ENCODE measurements at places on chromosomes 5 and 9.
A peak's percentile ranks its signal among the peaks of the same experiment; 100 is the strongest.

DNA sequence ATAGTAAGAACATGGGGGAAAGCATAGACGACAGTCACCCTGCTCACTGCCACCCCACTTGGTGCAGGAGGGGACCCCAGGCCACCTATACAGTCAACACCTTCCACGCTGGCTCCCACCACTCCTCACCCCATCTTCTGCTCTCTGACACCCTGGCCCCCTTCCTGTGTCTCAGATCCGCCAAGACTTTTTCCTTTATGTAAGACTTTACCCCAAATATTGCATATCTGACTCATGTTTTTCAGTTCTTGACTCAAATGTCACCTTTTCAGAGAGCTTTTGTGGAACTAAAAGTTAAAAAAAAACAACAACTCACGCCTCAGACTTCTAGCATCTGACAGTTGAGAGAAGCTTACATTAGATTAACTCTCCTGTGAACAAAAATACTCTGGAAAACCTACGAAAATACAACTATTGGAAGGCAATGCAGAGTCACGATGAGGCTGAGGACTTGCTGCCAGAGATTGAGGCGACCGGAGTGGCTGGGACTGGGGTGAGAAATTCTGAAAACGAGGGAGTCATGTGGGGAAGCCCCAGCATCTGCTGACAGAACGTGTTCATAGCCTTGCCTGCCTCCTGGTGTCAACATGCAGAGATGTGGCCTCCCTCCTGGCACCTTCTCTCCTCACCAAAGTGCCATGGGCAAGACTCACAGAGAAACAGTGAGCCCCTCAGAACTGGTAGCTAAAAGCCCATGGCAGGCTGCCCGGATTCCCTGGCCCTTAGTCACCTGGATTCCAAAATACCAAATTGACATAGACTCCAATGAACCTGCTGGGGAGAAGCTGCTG lies 22.4 kb upstream of the FCN2 start:
- DNase-seq = peak; percentile 5

DNA sequence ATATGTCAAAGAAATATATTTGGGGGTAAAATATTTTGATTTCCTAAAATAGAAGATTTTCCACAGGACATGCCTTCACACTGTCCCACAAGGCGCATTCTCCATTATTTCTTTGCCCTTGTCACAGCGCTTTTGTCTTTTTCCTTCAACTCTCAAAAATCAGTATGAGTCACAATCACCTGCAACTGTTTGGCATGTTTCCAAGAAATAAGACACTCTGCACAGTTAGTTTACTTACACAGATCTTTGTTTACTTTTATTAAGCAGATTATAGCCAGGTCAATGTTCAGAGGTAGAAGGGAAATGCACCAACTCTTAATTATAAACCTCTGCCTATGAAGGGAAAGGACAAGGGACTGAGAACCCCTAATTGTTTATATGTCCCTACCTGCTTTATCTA lies 9.5 kb downstream of the CEMIP2 start:
- DNase-seq = no peak

GRCh38 chr5:5531371-5531770 lies 108.9 kb downstream of the ICE1 start:
- no peak for DNase-seq

DNA sequence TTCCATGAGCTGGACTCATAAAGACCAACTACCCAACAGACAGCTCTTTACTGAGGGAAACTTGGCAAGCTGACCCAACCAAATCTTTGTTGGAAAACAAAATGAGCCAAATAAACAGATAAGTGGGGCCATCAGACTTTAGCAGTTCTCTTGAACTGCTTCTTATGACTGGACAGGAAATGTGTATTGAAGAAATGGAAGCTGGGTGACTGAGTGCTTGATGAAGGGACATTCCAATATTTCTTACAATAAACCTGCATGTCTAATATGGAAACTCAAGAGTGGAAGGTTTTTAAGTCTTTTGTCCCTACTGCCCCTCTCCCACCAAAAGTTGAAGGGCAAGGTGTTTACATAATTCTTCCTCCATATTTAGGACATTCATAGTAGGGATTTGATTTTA lies 218.8 kb upstream of the NR4A3 start:
- no peak for DNase-seq

- DNase-seq = no peak
These were observed 45.5 kb downstream of the TENT4A start for GRCh38 chr5:6758706-6759105.

DNA sequence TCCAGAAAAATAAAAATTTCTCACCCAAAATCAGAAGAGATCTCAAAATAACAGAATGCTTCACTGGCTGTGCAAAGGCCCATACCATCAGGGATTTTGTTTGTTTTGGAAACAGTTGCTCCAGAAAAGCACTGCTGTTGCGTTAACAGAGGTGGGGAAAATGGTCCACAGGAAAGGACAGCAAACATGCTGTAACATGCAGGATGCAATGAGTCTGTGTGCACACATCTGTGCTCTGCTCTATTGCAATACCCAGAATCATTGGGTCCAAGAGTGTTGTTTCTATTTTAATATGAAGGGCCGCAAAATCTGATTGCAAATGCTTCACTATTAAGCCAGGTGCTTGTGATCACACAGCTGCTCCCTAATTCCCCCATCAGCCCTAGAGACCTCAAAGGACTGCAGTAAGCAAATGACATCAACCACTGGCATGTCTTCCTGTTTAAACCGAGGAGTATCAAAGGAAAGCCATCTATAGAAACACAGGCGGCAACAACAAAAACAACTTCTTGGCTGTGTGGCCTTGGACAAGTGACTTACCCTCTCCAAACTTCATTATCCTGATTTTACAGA lies 141.0 kb downstream of the DCP2 start:
- DNase-seq = no peak

DNA sequence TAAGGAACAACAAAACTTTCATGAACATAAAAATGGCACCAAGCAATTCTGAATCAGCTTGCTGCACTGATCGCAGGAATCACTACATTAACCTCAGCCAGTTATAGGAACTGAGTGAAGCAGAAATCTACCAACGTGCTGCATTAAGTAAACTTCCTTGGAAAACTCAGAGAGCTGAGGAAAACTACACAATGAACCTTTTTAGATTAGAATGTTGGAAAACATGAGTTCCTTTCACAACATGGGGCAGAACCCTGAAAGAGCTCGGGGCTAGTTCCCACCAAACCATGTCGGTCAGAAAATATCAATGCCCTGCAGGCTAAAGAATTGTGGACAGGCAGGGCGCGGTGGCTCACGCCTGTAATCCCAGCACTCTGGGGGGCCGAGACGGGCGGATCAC lies 19.4 kb downstream of the ALDH7A1 start:
- DNase-seq = no peak

GRCh38 chr5:165837286-165837685 lies 2331.9 kb downstream of the MAT2B start:
- DNase-seq = no peak

DNA sequence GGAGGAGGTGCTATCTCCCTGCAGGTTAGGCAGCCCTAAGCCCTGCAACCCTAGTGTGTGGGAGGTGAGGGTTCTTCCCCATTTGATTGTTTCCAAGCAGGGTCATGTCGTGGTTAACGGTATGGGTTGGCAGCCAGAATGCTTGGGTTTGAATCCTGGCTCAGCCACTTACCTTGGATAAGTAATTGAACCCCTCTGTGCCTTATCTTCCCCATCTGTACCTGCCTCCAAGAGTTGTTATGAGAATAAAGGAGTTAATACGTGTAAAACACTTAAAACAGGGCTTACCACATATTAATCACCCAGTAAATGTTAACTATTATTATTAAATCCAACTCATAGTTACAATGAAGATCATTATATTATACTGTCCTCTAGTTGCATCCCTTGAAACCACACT lies 52.2 kb upstream of the SPATA31E1 start:
- no peak for DNase-seq

DNA sequence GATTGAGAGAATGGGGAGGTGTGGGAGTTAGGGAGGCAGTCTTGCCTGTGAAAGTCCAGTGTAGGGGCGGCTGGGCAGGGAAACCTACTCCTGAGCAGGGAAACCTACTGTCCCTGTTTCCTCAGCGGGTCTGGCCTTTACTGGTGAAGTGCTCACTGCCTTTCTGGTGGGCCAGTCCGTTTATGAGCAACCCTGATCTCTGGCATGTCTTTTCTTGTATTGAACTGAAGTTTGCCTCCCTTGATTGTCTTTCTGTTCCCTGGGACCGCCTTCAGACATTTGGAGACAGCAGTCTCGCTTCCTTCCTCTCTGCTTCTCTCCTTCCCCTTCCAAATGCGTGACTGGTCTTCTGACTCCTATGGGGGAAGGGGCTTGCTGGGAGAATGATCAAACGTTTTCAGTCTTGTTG lies 2.9 kb downstream of the SNX18 start:
- DNase-seq = no peak

DNA sequence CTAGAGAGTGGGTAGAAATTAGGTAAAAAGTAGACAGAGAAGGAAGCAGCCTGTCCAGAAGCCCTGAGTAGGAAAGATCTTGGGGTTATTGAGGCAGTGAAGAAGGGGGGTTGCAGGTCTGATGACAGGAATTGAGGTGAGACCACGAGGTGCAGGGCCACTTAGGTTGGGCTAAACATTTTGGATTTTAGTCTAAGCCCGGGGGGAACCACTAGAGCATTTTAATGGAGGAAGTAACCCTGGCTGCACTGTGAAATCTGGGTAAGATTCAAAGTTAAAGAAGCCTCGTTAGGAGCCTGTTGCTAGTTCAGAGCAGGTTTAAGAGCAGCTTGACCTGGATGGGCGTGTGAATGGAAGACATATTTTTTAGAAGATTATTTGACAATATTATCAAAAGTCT lies 38.3 kb downstream of the MAP3K1 start:
- no peak for DNase-seq

DNA sequence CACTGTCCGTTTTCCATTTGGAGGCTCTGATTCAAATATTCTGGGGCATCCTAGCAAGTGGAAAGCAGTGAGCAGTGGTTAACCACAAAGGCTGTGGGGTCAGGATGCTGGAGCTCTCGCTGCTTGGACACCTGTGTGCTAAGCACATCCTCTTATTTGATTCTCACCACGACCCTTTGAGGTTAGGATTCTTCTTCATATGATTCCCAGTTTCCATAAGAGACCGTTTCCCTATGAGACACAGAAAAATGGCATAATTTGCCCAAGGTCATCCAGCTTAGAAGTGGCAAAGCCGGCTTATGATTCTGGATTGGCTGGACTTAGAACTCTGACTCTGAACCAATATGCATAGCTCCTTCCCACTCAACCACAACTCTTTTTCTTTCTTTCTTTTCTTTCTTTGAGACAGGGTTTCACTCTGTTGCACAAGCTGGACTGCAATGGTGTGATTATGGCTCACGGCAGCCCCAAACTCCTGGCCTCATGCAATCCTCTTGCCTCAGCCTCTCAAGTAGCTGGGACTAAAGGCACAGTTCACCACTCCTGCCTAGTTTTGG lies 207.7 kb downstream of the TTLL11 start:
- no peak for DNase-seq

DNA sequence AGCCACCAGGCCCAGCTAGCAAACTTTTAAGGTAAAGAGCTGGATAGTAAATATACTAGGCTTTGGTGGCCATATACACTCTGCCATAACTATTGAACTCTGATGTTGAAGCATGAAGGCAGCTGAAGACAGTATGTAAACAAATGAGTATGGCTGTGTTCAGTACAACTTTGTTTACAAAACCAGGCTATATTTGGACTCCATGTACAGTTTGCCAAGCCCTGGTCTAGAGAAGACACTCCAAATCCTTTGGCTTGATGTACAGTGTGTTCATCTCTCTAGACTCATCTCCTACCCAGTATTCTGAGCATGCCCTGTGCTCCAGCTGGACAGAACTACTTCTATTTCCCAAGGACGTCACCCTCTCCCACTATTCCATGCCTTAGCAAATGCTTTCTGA lies 54.3 kb upstream of the MEGF10 start:
- DNase-seq = no peak

DNA sequence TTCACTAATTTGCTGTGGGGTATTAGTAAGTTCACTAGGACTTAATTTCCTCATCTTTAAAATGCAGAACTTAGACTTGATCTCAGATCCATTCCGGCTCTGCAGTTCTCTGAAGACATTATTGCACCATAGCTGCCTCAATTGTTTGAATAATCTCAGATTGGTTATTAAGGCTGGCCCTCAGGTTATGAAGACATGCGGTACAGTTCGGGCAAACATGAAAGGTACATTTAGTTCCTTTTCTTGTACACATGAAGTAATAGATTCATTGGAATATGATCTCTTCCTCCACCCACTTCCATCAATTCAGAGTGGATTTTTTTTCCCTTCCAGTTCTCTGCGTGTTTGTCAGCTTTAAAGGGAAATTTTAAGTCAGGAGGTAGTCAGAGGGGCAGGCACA lies 28.0 kb downstream of the ATP6V0E1 start:
- no peak for DNase-seq

DNA sequence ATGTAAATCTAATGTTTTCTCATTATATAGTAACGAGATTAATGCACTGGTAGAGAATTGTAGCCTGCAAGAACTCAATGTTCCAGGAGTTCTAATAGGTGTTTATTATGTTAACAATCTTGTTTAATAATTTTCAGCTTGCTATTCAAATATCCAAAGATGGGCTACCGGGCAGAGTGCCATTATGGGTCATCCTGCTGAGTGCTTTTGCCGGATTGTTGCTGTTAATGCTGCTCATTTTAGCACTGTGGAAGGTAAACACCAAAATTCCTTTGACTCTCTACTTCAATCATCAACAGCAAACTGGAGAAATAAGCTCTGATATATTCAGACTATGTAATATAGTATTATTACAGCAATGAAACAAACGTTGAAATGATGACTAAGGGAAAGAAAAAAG lies 41.9 kb upstream of the ITGA2 start:
- DNase-seq = no peak

- no peak for DNase-seq
These were observed 40.2 kb downstream of the NSUN2 start for GRCh38 chr5:6592601-6593000.

DNA sequence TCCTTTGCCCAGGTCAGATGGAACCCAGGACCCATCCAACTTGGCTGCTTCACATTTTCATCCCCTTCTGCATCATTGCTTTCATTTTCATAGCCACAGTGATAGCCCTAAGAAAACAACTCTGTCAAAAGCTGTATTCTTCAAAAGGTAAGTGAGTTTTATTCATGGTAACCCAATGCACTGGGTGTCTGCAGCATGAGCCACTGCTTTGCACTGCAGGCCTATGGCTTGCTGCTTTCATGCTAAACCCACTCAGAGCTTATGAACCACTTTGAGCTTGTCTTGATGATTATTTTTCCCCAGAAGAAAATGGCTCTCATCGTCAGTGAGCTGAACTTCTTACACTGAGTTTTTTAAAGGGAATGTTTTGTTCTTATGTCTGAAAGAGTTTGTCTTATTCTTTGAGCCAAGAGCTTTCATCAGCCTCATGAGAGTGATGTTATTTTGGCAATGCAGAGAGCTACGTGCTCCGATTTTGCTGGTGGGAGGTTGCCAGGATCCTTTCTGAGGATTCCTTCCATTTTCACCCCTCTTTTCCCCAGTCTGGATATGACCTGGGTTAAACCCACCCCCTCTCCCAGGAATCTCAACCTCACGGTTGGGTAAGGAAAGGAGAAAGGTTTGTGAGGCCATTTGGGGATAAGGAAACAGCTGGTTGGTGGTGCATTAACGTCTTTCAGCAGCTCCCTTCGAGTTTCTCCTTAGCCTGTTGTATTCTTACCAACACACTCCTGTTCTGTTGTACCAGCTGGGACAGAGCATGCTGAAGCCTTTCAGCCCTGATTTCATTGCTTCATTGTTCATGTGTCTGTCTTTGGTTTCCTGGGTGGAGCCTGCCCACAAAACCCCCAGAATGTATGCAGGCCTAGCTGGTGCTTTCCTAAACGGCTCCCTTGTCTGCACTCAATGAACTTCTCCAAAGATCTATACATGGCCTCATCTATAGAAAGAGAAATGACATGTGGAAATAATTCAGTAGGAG lies 47.6 kb downstream of the PDCD1LG2 start:
- DNase-seq = no peak
